ENCODE measurements at places on chromosomes 7 and 10.

DNA sequence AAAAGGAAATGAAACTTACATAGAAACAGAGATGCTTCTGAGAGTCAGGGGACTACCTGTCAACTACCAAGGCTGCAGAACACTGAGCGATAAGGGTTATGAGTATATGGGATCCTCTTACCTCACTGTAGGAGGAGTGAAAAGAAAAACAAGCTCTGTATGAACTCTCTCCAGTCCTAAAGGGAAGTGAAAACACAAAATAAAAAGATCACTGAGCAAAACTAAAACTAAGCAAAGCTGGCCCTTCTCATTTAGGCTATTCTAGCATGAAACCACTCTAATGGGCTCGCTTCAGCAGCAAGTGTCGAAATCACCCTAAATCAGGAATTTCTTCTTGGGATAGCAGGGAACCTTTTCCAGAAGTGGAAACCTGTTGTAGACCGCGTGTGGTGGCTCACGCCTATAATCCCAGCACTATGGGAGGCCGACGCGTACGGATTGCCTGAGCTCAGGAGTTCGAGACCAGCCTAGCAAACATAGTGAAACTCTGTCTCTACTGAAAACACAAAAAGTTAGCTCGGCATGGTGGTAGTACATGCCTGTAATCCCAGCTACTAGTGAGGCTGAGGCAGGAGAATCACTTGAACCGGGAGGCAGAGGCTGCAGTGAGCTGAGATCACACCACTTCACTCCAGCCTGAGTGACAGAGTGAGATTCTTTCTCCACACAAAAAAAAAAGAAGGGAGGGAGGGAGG, 27.0 kb downstream of the DCLRE1C start:
- no peak overlapping the region for H3K4me3 ChIP-seq
- no peak overlapping the region for H3K27ac ChIP-seq
- no peak for DNase-seq
- H3K27me3 ChIP-seq = no peaks in the 10 kb centered on the region

DNA sequence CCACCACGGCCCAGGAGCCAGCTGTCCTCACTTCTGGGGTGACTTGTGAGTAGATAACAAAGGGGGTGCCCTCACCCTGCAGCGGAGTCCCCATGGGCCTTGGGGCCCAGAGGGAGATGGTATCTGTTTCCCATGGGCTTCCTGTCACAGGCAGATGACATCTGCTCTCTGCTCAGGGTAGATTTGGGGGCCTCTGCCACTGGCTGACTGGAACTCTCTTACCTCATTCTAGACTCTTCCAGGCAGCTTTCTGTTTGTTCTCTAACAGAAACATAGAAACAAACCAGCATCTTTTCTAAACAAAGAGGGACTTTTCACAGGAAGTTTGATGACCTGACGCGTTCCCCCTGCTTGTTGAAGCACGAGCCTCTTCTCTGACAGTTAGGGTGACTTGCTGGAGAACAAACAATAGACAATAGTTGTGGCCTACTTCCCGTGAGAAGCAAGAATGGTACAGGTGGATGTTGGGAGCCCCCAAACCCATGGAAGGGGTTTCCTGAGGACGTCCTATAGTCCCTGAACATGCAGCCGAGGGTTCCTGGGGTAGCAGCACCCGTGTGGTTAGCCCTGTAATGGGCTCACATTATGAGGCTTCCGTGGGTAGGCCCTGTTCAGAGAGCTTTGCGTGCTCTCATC, 61.6 kb downstream of the GRK5 start:
- peaks cover 34% of the 10 kb centered on the region for H3K4me1 ChIP-seq
- H3K27me3 ChIP-seq = no peaks in the 10 kb centered on the region
- no peak overlapping the region for H3K4me3 ChIP-seq
- no peak for DNase-seq
- peak overlapping the region; percentile 65 for H3K27ac ChIP-seq

- no peaks in the 10 kb centered on the region for H3K36me3 ChIP-seq
- no peaks in the 10 kb centered on the region for H3K4me1 ChIP-seq
- H3K27me3 ChIP-seq = no peaks in the 10 kb centered on the region
Measured at GRCh38 chr10:122078965-122079795, 90.2 kb downstream of the TACC2 start.

GRCh38 chr10:15748126-15748525, 28.4 kb upstream of the ITGA8 start:
- H3K4me3 ChIP-seq = no peak overlapping the region
- peaks cover 3% of the 10 kb centered on the region for H3K27me3 ChIP-seq
- no peak overlapping the region for H3K27ac ChIP-seq
- H3K4me1 ChIP-seq = no peaks in the 10 kb centered on the region
- DNase-seq = peak; percentile 35

- H3K4me1 ChIP-seq = peaks cover 27% of the 10 kb centered on the region
- H3K36me3 ChIP-seq = no peaks in the 10 kb centered on the region
- no peak overlapping the region for H3K4me3 ChIP-seq
- H3K27me3 ChIP-seq = no peaks in the 10 kb centered on the region
- H3K27ac ChIP-seq = no peak overlapping the region
Measured at GRCh38 chr10:89389254-89389653, 3.2 kb upstream of the IFIT1 start.

GRCh38 chr7:107392830-107393229, 77.0 kb upstream of the GPR22 start:
- no peak overlapping the region for H3K27ac ChIP-seq
- no peaks in the 10 kb centered on the region for H3K27me3 ChIP-seq
- no peak for DNase-seq
- no peak overlapping the region for H3K4me3 ChIP-seq

GRCh38 chr10:44325596-44326307, 59.1 kb downstream of the CXCL12 start:
- no peaks in the 10 kb centered on the region for H3K36me3 ChIP-seq
- no peaks in the 10 kb centered on the region for H3K27me3 ChIP-seq
- peaks cover 16% of the 10 kb centered on the region for H3K4me1 ChIP-seq
- no peak overlapping the region for H3K27ac ChIP-seq
- no peak overlapping the region for H3K4me3 ChIP-seq

GRCh38 chr10:104250371-104250770, 4.3 kb upstream of the GSTO1 start:
- H3K4me1 ChIP-seq = peaks cover 17% of the 10 kb centered on the region
- no peak for DNase-seq
- no peaks in the 10 kb centered on the region for H3K27me3 ChIP-seq
- no peak overlapping the region for H3K27ac ChIP-seq

DNA sequence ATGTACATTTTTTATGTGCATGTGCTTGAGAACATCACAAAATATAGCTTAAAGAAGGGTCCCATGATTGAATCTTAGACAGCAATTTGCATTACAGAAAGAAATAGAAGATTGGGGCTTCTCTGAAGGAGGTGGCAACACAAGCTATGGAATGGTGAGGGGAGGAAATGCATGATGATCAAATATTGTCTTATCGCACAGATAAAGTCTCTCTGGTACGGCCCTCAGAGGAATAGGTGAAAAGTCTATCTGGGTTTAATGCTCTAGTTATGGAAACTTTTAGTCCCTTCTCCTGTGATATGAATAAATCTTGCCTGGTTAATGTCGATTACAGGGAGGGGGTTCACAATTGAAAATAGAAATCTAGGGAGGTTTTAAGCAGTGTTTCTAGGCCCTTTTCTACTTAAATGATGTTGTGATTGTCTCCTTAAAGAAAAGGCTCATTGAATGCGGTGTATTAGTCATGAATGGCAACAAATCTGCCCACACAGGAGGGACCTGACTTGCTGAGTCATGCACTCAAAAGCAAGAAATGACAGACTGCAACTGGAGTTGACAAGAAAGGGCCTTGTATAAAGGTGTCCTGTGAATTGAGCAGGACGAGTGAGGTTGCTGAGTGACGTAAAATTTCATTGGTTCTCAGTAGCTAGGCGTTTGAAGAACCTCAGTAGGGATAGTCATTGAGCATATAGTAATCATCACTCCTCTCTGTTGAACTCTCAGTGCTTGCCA, 133.4 kb upstream of the CSTF2T start:
- H3K36me3 ChIP-seq = no peaks in the 10 kb centered on the region
- H3K4me3 ChIP-seq = no peak overlapping the region
- no peak overlapping the region for H3K27ac ChIP-seq
- DNase-seq = no peak
- no peaks in the 10 kb centered on the region for H3K4me1 ChIP-seq
- no peaks in the 10 kb centered on the region for H3K27me3 ChIP-seq

GRCh38 chr10:36888925-36889573, 236.3 kb upstream of the ANKRD30A start:
- no peaks in the 10 kb centered on the region for H3K36me3 ChIP-seq
- H3K4me1 ChIP-seq = no peaks in the 10 kb centered on the region
- no peak overlapping the region for H3K4me3 ChIP-seq
- no peak overlapping the region for H3K27ac ChIP-seq

- peaks cover 37% of the 10 kb centered on the region for H3K4me1 ChIP-seq
- H3K4me3 ChIP-seq = no peak overlapping the region
- peak; percentile 88 for DNase-seq
- H3K27me3 ChIP-seq = no peaks in the 10 kb centered on the region
Measured at GRCh38 chr10:132458586-132459300, 61.7 kb downstream of the PWWP2B start.

DNA sequence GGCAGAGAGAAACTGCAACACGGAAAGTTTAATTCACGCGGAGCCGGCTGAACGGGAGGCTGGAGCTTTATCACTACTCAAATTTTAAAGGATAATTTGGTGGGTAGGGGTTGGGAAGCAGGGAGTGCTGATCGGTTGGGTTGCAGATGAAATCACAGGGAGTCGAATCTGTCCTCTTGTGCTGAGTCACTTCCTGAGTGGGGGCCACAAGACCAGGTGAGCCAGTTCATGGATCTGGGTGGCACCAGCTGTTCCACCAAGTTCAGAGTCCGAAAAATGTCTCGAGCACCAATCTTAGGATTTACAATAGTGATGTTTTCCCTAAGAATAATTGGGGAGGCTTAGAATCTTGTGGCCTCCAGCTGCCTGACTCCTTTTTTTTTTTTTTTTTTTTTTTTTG, 3.6 kb upstream of the PRAP1 start:
- DNase-seq = no peak
- H3K4me3 ChIP-seq = no peak overlapping the region
- H3K36me3 ChIP-seq = no peaks in the 10 kb centered on the region
- no peak overlapping the region for H3K27ac ChIP-seq
- H3K4me1 ChIP-seq = peaks cover 15% of the 10 kb centered on the region

- H3K27ac ChIP-seq = no peak overlapping the region
- H3K27me3 ChIP-seq = no peaks in the 10 kb centered on the region
- H3K36me3 ChIP-seq = no peaks in the 10 kb centered on the region
Measured at GRCh38 chr7:13852281-13852968, 137.0 kb downstream of the ETV1 start.

DNA sequence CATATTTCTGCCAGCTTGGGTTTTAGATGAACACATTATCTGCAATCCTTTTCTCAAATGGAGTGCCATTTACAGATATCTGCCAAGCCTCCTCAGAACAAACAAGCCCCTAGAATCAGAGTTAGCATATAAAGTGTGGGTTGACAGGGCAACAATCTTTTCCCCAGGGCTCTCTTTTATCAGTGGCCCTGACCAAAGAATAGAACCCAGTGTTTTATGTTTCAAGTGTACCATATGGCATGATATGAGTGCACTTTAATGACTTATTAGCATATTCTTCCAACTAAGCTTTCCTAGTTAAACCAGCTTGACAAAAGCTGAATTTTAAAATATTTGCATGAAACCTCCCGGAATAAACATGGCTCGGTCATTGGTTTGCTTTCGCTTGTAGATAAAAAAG, 57.3 kb downstream of the EVX1 start:
- no peak for DNase-seq
- H3K4me1 ChIP-seq = no peaks in the 10 kb centered on the region
- no peak overlapping the region for H3K27ac ChIP-seq
- H3K27me3 ChIP-seq = no peaks in the 10 kb centered on the region
- no peaks in the 10 kb centered on the region for H3K36me3 ChIP-seq

GRCh38 chr7:81210137-81211064, 291.6 kb upstream of the SEMA3C start:
- DNase-seq = no peak
- no peaks in the 10 kb centered on the region for H3K4me1 ChIP-seq
- no peak overlapping the region for H3K27ac ChIP-seq
- H3K27me3 ChIP-seq = no peaks in the 10 kb centered on the region

DNA sequence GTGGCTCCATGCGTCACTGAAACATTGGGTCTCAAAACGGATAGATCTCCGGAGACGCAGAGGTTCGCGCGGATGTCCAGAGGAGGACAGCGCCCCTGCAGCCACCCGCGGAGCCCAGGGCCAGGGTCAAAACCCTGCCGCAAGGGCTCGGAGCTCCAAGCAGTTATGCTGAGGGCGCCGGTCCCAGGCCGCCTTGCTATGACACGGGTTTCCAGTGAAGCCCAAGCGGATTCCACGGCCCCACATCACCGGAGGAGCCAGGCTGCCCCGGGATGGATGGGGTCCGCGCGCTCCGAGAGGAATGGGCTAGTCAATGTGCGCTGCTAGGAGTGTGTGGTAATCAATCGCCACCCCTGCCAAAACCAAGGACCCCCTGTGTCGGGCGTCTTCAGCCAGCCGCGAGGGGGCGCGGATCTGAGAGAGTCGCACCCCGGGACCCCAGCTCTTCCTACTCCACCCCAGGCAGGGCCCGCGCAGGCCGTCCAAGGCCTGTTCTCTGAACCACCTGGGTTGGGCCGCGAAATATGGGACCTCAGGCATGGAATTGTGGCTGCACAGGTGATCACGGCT, 5.6 kb upstream of the EMX2 start:
- H3K4me3 ChIP-seq = no peak overlapping the region
- no peak for DNase-seq
- H3K27me3 ChIP-seq = peaks cover 100% of the 10 kb centered on the region

DNA sequence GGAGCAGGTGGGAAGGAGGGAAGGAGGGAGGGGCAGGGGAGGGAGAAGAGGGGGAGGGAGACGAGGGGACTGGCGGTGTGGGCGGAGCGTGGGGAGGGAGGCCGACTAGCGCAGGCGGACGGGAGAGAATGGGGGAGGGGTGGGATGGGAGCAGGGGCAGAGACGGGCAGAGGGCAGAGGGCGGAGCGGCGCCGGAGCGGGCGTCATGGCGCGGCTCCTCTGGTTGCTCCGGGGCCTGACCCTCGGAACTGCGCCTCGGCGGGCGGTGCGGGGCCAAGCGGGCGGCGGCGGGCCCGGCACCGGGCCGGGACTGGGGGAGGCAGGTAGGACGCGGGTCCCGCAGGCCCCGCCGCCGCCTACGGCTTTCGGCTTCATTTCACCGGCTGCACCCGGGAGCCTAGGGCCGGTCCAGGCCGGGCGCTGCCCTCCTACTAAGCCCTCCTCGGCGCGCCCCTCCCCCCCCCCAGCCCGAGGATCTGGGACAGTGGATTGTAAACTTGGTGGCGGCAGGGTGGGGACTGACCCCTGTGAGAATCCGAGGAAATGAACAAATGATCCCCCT, at the start of gene MSRB2:
Gene MSRB2 (plus strand): TSS at position 176 of the 562 bp plus-strand sequence. CDS start 30 bp downstream, at position 206.
- peaks cover 17% of the 10 kb centered on the region for H3K4me1 ChIP-seq
- no peaks in the 10 kb centered on the region for H3K36me3 ChIP-seq
- peak within 1 kb of the TSS; percentile 96 for H3K27ac ChIP-seq
- peak; percentile 95 for DNase-seq
- peak within 1 kb of the TSS; percentile 92 for H3K4me3 ChIP-seq

DNA sequence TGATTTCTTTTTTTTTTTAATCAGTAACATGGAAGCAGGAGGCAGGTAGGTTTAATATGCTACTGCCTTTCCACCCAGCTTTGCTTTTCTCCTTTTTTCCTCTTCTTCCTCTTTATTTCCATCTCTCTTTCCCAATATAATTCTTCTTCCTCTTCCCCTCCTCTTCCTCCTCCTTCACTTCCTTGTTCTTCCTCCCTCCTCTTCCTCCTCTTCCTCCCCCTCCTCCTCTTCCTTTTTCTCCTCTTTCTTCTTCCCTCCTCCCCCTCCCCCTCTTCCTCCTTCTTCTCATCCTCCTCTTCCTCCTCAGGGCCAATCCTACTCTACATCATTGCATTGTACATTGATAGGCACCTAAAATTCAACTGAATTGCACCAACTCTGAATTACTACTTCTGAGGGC, 11.4 kb downstream of the ZNF503 start:
- no peak overlapping the region for H3K27ac ChIP-seq
- H3K4me3 ChIP-seq = no peak overlapping the region
- no peaks in the 10 kb centered on the region for H3K27me3 ChIP-seq
- no peaks in the 10 kb centered on the region for H3K4me1 ChIP-seq
- no peak for DNase-seq
- no peaks in the 10 kb centered on the region for H3K36me3 ChIP-seq

Measured in transverse colon (tissue), 4 donors.